ENCODE measurements at places on chromosomes 1 and 21. TPM values are rescaled to one million over a fixed set of nuclear protein-coding genes. Genes with fewer than 3 reads are reported as not detected.

ANGPTL1 gene
- total RNA-seq = 9.3 TPM

ACTRT2 gene
- total RNA-seq = not detected

TOE1 gene
- total RNA-seq = 2.0 TPM

MT1HL1 gene
- not detected for total RNA-seq

RNF186 gene
- total RNA-seq = 9.2 TPM

S100A2 gene
- not detected for total RNA-seq

MIXL1 gene
- total RNA-seq = not detected

SPSB1 gene
- 14.5 TPM for total RNA-seq

SPRR2E gene
- not detected for total RNA-seq

Data from body of pancreas (tissue), 4 donors.